ENCODE measurements at places on chromosomes 1 and 21.

- DNase-seq = no peak
Observed at GRCh38 chr1:201614262-201615015, 75.5 kb downstream of the NAV1 start.

DNA sequence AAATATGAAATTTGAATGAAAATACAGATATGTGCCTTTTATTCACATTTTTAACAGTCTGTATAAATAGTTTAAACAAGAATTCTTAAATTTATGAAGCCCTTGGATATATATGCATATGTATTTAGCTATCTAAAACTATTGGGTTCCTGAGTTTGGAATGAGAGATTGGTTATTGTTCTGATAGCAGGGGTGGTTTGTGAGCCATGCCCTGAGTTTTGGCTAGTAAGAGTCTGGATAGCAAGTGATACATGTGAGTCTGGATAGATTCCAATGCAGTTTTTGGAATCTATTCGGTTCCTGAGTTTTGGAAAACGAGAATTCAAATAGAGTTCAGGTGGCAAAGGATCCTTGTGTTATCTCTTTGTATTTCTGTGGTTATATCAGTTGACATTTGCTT lies 2.8 kb downstream of the MAN1A2 start:
- DNase-seq = no peak

GRCh38 chr1:13583966-13584791 lies 547 bp downstream of the PDPN start:
- DNase-seq = no peak

DNA sequence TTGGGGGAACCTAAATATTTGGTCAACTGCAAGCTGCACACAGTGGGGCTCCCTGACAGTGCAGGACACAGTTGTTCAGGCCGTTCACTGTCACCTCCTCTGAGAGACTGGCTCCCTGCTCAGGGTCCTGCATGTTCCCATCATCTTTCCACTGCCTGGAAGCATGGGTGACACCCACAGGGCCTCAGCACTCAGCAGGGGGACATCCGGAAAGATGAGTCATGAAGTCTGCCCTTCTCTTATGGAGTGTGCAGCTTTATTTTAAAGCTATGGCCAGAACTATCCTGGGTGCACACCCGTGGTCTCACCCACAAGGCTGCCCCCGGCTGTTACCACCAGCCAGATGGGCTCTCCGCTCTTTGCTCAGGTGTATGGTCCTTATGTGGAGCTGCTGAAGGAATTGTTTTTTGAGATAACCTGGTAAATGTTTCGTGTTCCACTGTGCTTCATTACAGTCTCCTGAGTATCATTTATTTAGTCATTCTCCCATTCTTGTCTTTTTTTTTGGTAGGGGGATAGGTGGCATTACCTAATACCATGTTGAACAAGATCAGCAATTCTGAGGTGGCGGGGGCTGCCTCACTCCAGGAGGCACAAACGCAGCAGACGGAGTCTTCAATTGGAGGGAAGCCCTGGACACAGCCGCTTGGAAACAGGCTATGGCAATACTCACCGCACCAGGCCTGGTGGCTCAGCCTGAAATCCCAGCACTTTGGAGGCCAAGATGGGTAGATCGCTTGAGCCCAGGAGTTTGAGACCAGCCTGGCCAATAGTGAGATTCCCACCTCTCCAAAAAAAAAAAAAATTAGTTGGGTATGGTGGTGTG lies 14.3 kb downstream of the TRIM11 start:
- no peak for DNase-seq

GRCh38 chr1:213474054-213474453 lies 423.0 kb downstream of the RPS6KC1 start:
- no peak for DNase-seq

DNA sequence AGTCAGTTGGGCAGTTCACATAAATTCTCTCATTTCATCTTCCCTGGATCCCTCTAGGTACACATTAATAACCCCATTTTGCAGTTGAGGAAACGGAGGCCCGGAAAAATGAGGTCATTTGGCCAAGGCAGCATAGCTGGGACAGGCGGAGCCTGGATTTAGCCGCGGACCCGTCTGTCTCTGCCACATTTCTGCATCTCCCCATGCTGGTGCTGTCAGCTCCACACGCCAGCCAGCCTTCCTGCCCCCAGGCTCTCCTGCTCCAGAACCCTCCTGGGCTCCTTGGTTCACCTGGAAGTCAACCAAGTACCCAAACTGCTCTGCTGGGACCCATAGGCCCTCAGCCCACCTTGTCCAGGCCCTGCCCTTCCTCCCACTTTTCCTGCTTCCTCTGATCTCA lies 7.6 kb downstream of the FOXO6 start:
- DNase-seq = no peak

- no peak for DNase-seq
Observed at GRCh38 chr1:208980605-208981004, 602.9 kb upstream of the CAMK1G start.

- DNase-seq = no peak
Observed at GRCh38 chr1:161200992-161201835, 953 bp upstream of the NDUFS2 start.

- DNase-seq = no peak
Observed at GRCh38 chr1:23497777-23498439, 13.9 kb upstream of the ASAP3 start.

DNA sequence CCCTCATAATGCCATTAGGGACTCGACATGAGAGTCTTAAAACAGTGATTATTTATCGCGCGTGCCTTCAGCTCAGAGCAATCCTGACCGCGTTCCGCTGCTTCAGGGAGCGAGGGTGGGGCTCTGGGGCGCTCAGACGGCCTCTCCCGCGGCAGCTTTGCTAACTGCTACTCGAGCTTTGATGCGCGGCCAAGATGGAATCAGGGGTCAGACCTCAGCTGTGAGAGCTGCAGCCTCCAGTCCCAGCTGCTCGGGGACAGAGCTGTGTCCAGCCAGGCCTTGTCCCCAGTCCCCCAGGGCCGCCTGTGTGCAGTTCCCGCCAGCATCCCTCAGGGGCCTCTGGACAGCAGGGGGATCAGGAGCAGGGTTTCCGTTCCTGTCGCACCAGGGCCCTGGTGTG lies 104.6 kb upstream of the TTC34 start:
- no peak for DNase-seq

DNA sequence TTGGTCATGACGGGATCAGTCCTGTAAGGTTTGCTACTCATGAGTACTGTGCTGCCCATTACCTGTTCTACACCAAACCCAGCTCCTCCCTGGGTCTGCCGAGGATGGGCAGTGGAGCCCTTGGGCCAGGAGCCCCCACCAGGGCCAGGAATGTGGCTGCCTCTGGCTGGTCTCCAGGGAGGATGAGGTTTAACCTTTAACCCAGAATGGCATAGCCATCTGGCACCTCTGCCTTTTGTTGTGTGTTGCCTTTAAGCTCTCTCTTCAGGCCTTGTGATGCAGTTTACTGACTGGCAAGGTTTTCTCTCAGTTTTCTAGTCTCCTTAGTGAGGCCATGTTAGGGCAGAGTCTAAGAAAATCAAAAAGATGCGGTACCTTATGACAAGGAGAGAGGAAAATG lies 38.6 kb downstream of the SIPA1L2 start:
- no peak for DNase-seq

DNA sequence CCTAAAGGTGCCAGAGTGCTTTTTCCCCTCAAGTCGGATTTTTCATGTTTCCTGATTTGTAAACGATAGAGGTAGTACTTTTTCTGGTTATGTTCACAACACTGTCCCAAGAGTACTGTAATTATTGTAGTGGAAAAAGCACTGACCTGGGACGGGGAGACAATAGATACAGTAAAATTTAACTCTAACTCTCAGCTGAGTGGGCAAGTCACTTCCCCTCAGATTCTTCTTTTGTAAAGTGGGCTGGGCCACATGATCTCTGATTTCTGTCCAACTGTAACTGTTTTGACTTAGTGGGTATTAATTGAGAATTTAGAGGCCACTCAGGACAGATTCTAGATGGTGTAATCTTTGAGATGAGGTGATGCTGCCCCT lies 19.1 kb downstream of the MARCKSL1 start:
- DNase-seq = no peak

- DNase-seq = peak; percentile 24
Observed at GRCh38 chr1:160779626-160780397, 16.2 kb upstream of the LY9 start.

DNA sequence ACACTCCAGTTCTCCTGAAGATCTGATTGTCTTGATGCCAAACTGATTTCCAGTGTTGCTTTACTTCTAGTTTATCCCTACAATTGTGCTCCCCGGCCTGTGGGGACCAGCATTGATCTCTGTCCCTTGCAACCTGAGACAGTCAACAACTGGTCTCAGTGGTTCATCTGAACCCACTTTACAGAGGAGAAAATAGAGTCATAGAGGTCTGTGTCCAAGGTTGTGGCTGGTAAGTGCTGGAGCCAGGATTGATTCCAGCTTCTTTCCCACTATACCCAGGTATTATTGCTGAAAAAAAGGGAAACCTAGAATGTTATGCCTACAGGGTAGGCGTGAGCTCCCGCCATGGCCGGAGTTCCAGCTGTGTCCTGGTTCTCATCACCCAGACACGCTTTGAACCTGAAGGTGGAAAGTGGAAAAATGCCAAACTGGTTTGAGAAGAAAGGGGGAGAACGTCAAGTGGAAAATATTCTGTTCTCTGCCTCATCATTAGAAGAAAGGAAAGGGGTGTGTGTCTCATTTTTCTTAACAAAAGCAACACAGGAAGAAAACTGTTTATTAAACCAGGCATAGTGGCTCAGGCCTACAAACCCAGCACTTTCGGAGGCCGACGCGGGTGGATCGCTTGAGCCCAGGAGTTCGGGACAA lies 60.7 kb upstream of the ITPKB start:
- no peak for DNase-seq

GRCh38 chr1:59945790-59946189 lies 19.2 kb upstream of the CYP2J2 start:
- no peak for DNase-seq

- DNase-seq = no peak
Observed at GRCh38 chr1:218538341-218538740, 193.2 kb downstream of the TGFB2 start.

GRCh38 chr1:64235181-64235580 lies 31.8 kb downstream of the UBE2U start:
- DNase-seq = no peak

- DNase-seq = no peak
Observed at GRCh38 chr1:1535201-1536018, 5.0 kb downstream of the TMEM240 start.

GRCh38 chr1:174174461-174175329 lies 15.4 kb downstream of the RABGAP1L start:
- no peak for DNase-seq

- DNase-seq = peak; percentile 35
Observed at GRCh38 chr1:4585216-4585615, 69.2 kb upstream of the AJAP1 start.

- DNase-seq = no peak
Observed at GRCh38 chr21:45805321-45805720, 161.8 kb downstream of the PCBP3 start.

- no peak for DNase-seq
Observed at GRCh38 chr1:61444288-61444687, 280.7 kb downstream of the TM2D1 start.

DNA sequence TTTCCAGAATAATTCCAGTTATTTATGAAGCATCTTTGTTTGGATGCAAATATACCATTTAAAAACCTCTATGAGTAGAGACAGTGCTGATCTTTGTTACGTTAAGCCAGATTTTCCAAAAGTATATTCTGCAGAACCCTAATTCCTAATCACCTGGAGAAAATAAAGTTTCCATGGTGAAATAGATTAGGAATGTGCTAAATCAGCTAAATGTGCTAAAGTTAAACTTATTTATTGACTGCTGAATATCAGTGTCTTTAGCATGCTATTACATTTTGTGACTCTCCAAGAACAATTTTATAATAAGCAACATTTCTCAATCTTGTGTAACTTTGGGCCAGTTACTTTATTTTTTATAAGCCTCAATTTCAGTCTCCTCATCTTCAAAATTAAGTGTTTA lies 196.3 kb upstream of the NFIA start:
- no peak for DNase-seq

- DNase-seq = no peak
Observed at GRCh38 chr1:30694280-30695175, 28.9 kb downstream of the MATN1 start.

GRCh38 chr1:23484253-23485001 lies 448 bp upstream of the ASAP3 start:
- DNase-seq = peak; percentile 88

DNA sequence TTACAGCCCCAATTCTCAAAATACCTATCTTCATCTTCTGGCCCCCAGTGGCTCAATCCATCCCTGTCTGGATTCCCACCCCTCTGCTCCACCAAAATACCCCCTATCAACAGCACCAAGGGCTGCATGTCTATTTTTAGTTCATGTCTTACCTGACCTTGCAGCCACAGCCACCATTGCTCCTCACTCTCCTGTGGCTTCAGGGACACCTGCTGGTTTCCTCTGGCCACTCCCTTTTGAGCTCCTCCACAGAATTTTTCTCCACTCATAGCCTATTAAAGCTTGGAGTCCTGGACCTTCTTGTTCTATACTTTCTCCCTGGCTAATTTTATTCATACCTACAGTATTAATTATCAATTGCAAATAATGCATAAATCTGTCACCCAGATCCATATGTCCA lies 125.3 kb upstream of the NGF start:
- DNase-seq = no peak

DNA sequence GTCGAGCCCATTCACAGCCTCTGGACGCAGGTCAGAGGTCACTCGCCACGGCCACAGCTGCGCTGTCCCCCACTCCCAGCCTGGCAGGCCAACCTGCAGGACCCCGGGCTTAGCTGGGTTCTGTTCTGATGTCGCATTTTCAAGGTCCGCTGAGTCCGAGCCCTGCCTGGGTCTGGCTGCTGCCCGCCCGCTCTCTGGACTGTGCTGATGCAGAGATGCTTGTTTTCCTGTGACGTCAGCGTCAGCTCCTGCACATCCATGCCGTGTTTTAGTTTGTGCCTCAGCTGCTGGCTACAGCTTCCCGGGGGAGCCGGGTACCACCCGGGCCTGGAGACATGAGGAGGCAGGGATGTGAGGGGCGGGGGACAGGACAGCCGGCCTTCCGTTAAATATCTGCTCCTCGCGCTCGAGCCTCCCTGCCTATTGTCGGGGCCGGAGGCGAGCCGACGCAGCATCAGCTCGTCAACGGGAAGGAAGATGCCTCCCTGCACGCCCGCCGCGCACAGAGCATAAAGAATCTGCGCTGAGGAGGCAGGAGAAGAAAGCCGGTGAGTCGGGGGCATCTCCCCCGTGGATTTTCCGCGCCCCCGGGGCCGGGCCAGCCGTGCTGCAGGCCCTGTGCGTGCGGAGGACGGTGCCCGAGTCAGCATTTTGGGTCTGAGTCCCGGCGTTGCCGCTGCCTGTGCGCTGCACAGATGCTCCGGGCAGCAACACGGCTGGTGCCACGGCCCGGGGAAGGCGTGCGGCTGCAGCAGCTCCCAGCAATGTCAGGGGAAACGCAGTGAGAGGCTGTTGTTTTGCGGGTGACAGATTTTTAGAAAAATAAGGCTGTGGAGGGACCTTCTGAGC lies 23.4 kb downstream of the PRKCZ start:
- no peak for DNase-seq

DNA sequence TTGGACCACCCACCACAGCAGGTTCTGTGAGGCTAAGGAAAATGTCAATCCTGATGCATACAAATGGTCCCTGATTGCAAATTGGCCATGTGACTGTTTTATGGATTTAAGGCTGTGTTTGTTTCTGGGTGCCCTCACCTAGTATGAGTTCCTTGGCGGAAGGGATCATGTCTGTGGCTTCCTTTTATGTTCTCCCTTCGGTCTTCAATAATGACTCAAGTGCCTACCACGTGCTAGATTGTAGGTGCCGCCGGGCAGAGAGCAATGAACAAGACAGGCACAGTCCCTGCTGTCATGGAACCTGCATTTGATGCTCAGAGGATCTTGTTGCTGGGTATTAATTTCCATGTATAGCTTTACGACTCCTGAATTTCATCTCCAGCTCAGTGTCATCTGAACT lies 9.8 kb upstream of the VWA5B1 start:
- no peak for DNase-seq

- no peak for DNase-seq
Observed at GRCh38 chr1:225834417-225835329, 24.7 kb downstream of the EPHX1 start.

All from CD4-positive, CD25-positive, alpha-beta regulatory T cell (primary cell).